NAMALWA (cell line): ENCODE measurements at places on chromosomes 4 and X.

GRCh38 chr4:31803526-31804195, 1083.5 kb downstream of the PCDH7 start:
- DNase-seq: no peak

- peak; percentile 46 for DNase-seq
Measured at GRCh38 chr4:127604949-127605709, 27.6 kb upstream of the INTU start.

- no peak for DNase-seq
Measured at GRCh38 chr4:57639561-57640382, 529.6 kb upstream of the IGFBP7 start.

DNA sequence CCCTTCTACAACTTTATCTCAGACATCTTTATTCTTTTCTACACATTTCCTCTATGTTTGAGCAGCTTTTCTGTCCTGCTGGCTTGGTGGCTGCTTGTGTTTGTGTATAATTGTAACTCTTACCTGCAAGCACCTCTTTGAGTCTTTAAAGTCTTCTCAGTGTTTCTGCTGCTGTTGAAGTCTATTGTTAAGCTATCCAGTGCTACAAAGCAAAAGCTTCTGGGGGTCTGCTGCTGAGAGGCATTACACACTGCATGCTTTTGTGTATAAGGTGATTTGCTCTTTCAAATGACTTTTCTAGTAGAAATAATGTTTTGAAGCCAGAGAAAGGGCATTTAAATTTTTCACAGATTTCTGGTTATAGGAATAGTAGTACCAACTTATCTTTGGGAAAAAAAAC, 241.8 kb downstream of the DTHD1 start:
- DNase-seq: no peak

DNA sequence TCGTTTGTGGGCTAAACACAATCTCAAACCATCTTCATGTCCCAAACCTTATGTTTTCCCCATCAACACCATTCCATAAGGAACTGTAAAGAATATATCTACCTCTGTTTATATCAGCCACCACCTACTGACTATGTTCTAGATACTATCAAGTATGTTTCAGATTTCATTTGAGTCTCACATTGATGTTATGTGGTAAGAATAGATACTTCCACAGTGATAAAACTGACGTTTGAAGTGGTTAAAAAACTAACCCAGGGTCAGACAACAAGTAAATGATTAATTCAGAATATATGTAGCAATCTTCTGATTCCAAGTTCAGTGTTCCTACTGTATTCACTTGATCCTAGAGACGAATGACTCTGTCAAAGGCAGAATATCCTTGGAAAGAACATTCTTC, 156.8 kb upstream of the RASGEF1B start:
- no peak for DNase-seq

GRCh38 chr4:78185117-78185516, 128.0 kb downstream of the FRAS1 start:
- no peak for DNase-seq
